ENCODE measurements at places on chromosomes 11 and 22. TPM values are rescaled to one million over a fixed set of nuclear protein-coding genes. Genes with fewer than 3 reads are reported as not detected.

The MRGPRF gene
- 67.5 TPM for total RNA-seq

DNA sequence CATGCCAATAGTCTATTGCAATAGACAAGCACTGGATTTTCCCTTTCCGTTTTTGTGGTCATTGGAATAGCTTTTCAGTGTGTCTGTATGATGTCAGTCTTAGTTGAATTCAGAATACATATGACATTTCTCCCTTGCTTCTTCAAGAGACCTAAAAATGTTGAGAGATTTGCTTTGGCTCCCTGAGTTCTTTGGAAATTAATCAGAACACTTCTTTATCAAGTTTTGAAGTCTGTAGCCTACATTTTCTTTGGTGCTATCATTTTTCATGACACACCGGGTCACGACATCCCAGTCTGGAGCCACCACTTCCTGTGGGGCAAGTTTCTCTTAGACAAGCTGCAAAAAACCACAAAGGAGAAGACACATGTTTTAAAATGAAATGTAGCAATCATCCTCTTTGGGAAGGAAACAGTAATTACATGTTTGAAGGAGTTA, 847.1 kb downstream of the OPCML start:
- H3K4me1 ChIP-seq = no peaks in the 10 kb centered on the region
- no peaks in the 10 kb centered on the region for H3K27me3 ChIP-seq
- no peak for DNase-seq
- no peak overlapping the region for H3K27ac ChIP-seq
- H3K36me3 ChIP-seq = no peaks in the 10 kb centered on the region
- H3K4me3 ChIP-seq = no peak overlapping the region

The C11orf91 gene
- total RNA-seq = not detected

DNA sequence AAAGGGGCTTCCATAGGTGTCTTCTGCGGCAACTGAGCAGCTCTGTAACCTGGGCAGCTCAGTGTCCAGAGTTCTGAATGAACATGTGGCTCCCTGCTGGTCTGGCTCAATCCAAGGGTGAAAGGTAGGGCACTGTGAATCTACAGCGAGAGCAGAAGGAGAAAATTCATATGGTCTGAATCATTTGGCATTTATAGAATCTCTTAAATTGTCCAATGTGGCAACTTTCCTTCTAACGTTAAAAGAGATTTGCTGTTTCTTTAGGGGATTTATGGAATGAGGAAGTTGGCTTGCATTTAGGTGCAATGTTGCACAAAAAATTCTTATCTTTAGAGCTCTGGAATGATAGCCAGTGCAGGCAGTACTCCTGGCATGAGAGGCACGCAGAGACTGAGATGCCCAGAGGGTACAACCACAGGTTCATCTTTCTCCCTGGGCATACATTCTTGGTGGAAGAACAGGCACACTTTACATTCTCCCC, 17.0 kb downstream of the ATXN10 start:
- H3K36me3 ChIP-seq = peaks cover 3% of the 10 kb centered on the region
- peaks cover 47% of the 10 kb centered on the region for H3K4me1 ChIP-seq
- H3K27me3 ChIP-seq = no peaks in the 10 kb centered on the region
- H3K4me3 ChIP-seq = peak overlapping the region; percentile 13
- DNase-seq = no peak

- H3K4me3 ChIP-seq = no peak overlapping the region
- H3K27me3 ChIP-seq = no peaks in the 10 kb centered on the region
- no peak for DNase-seq
- H3K27ac ChIP-seq = no peak overlapping the region
Measured at GRCh38 chr22:49502126-49502826, 325.4 kb downstream of the BRD1 start.

DNA sequence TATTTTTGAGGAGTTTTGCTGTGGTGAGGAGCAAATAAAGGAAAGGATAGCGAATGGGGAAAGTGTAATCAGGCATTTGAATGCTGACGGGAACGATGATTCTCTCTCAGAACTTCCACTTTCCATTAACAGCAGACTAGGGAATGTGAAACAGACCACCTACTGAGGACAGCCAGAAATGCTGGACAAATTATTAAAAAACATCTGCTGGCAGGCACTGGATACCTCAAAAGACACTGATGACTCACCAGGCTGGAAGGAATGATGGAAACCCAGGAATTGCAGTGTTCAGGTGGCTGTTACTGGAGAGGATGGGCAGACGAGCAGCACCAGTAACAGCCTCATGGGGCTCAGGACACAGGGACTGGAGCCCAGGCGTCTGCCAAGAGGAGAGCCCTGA, 33.4 kb downstream of the PLA2G6 start:
- no peak overlapping the region for H3K4me3 ChIP-seq
- no peaks in the 10 kb centered on the region for H3K36me3 ChIP-seq
- no peak for DNase-seq
- no peak overlapping the region for H3K27ac ChIP-seq
- H3K4me1 ChIP-seq = no peaks in the 10 kb centered on the region
- H3K27me3 ChIP-seq = no peaks in the 10 kb centered on the region

DNA sequence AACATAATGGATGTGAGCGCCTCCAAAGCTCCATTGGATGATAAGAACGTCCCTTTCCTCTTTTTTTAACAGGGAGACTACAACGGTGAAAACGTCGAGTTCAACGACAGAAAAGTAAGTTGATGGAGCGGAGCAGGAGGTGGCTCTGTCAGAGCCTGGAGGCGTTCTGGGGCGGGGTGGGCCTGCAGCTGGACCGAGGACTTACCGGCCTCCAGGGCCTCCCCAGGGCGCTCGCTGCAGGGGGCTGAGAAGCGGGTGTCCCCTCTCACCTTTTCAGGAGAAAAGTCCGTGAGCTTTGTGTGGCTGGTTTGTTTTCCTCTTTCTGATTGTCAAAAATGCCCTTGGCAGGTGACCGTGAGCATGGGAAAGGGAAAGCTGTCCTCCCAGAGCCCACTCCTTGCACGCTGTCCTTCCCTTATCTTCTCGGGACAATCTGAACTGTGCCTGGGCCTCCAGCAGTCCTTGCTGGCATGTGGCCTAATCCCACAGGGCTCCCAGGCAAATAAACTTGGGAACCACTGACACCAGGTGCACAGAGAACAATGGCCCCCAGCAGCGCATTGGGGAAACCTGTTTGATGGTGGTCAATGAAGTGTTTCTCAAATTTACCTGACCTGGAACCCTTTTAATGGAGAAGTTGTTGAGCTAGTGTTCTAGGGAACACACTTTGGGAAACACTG, 38.4 kb downstream of the ANO1 start:
- H3K4me3 ChIP-seq = no peak overlapping the region
- H3K27me3 ChIP-seq = no peaks in the 10 kb centered on the region
- no peak for DNase-seq
- H3K27ac ChIP-seq = no peak overlapping the region

DNA sequence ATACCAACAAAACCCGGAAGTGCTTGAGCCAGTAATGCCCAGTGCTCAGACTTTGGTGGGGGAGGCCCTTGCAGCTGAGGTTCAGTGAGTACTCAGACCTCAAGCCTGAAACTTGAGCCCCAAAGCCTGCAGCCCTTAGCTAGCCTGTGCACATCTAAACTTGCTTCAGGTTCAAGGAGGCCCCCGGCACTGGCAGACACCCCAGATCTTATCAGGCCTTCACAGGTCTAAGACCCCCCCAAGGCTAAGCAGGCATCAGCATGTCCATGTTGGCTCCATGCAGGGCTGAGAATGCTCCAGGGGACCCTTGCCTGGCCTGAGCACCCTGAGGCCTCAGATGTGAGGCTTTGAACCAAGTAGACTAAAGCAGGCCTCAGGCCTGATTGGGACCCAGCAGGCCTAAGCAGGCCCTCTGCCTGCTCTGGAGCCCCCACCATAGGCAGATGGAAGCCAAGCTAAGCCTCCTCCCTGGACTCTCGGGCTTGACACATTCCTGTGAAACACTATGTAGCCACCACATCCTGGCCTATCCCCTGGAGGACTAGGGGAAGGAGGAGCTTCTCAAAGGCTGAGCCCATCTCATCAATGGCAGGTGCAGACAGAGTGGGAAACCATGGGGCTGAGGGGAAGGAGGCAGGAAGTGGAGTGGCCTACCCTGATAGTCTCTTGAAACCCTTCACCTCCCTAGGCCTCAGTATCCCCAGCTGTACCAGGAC, 1.2 kb upstream of the CASTOR1 start:
- peaks cover 49% of the 10 kb centered on the region for H3K36me3 ChIP-seq
- H3K27ac ChIP-seq = peak overlapping the region; percentile 96
- H3K27me3 ChIP-seq = no peaks in the 10 kb centered on the region
- DNase-seq = no peak
- H3K4me3 ChIP-seq = peak overlapping the region; percentile 75
- H3K4me1 ChIP-seq = peaks cover 16% of the 10 kb centered on the region

- DNase-seq = no peak
- H3K27ac ChIP-seq = no peak overlapping the region
- no peaks in the 10 kb centered on the region for H3K27me3 ChIP-seq
Measured at GRCh38 chr11:96288915-96289314, 54.1 kb downstream of the MAML2 start.
